ENCODE measurements at places on chromosomes 11 and 22.
A peak's percentile ranks its signal among the peaks of the same experiment; 100 is the strongest.

- no peak for DNase-seq
These were observed 41.3 kb downstream of the XKR3 start for GRCh38 chr22:16783930-16784354.

DNA sequence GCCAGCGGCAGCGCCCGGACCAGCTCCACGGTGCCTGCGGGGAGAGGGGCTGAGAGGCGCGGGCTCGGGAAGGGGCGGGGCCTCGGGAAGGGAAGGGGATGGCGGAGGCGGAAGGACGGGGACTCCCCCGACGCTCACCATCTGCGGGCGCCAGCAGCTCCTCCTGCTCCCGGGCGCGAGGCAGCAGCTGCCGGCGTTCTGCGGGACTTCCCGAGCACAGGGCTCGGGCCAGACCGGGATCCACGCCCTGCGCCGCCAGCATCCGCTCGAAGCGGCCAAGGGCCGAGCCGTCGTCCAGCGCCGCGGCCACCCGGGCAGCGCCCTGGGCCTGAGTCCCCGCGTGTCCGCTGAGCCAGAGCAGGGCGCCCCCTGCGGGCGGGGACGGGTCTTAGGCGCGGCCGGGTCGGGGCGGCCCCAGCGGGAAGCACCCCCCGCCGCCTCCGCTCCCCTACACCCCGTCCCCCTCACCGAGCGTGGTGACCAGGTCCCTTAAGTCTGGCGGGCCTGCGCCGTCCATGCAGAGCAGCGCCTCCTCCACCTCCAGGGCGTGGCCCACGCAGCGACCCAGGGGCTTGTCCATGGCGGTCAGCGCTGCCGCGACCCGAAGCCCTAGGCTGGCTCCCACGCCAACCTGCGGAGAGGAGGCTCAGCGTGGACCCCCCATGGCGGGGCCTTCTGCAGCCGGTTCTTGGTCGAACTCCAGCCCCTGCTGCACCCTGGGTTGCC is 873 bp upstream of the SCO2 start:
- peak; percentile 84 for DNase-seq

- peak; percentile 60 for DNase-seq
These were observed 16.5 kb upstream of the TPBGL start for GRCh38 chr11:75223954-75224643.

GRCh38 chr11:75239531-75240290 is 863 bp upstream of the TPBGL start:
- peak; percentile 46 for DNase-seq

DNA sequence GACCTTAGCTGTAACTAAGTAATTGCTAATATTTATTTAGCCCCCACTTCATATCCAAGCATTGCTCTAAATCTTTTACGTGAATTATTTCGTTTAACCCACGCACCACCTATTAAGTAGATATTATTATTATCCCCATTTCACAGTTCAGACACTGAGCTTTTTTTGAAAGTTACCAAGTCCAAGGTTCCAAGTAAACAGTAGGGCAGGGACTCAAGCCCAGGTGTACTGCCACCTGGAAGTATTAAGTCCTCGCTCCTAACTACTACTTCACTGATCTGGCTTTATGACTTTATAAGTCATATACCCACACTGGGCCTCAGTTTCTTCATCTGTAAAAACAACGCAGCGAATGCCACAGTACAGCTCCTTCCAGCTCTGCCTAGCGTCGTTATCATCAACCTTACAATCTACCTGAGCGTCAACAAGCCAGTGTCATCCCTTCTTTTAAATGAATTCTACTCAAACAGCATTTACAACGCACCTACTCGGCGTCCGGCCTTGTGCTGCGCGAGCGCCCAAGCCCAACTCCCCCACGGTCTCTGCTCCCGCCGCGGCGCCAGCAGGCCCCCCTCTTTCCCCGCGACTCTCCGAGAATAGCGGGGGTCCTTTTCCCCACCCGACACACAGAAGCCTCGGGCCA is 624 bp downstream of the TMEM41B start:
- no peak for DNase-seq

GRCh38 chr22:36079041-36079440 is 50.4 kb upstream of the RBFOX2 start:
- no peak for DNase-seq

DNA sequence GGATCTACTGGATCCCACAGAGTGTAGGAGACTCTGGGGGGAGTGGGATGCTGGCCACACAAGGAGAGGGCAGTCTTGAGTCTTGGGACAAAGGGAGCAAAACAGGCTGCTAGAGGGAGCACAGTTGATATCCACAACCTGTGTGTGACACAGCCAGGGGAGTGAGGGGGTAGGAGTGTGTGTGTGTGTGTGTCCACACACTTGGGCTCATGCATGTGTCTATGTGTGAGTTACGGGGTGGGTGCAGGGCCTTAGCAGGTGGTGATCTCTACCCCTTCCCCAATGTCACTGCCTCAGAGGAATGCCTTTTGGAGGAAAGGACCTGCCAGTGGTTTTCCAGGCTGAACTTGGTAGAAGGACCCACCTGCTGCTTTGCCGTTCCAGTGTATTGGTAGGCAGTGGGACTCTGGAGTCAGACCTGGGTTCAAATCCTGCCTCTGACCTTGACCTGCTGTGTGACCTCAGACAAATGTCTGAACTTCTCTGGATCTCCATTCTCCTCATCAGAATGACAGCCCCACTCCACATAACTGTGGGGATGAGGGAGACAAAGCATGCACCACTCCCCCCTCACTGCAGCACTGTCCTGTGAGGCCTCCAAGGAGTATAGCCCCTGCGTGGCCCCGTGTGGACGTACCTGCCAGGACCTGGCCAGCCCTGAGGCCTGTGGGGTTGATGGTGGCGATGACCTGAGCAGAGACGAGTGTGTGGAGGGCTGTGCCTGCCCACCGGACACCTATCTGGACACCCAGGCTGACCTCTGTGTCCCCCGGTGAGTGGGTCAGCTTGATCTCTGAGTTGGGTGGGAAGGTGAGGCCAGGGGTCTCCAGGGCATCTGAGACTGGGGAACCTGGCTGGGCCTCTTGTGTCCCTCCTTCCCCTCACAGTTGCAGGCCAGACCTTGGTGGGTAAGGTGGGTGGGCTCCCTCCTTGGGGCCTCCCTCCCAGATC is 27.4 kb downstream of the OTOG start:
- peak; percentile 40 for DNase-seq

Data from islet precursor cell (in vitro differentiated cells).